ENCODE measurements at places on chromosomes 12 and 14. TPM values are rescaled to one million over a fixed set of nuclear protein-coding genes. Genes with fewer than 3 reads are reported as not detected.

GRCh38 chr14:31013841-31014240 is 11.6 kb upstream of the AP4S1 start:
- no peak for DNase-seq

DNA sequence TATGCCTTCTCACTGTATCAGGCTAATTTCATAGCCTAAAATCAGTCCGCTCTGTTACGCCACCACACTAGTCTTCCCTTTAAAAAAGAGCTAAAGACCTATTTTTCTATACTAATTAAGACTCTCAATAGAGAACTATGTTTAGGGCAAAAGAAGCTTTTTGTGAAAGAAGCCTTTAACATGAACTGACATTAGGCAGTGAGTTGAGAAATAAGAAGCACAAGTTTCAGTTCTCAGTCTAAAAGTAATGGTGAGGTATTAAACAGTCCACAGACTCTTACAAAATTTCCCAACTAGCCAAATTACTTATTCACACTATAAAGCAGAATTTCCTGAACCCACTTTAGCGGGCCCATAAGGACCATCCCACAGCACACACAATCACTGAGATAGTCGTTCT is 93.7 kb downstream of the SOX5 start:
- no peak for DNase-seq

DNA sequence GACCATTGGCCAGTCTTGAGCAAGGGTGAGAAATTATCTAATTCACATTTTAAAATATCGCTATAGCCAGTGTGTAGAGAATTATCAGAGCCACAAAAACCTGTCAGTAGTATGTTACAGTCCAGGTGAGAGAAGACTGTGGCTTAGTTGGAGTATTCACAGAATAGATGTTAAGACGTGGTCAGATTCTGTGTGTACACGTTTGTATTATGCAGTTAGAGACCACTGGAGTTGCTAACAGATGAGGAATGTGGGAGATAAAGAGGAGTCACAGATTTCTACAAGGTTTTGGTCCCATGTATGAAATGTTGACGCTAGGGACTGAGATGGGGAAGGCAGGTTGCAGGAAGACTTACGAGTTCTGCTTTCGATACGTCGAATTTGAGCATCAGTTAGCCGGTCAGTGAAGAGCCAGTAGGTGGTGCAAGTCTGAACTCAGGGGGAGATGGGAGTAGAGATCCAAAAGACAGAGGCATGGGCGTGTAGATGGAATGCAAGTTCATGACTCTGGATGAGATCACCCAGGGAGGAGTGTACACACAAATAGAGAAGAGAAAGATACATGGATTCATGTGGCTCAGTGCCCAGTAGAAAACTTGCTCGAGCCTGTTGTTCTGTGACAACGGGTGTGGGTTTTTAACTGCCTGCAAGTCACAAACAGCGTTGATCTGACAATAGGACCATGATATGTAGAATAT is 114.8 kb upstream of the FLRT2 start:
- peak; percentile 43 for DNase-seq

- peak; percentile 84 for DNase-seq
Observed at GRCh38 chr14:104708606-104709268, 15.3 kb upstream of the ADSS1 start.

The GLT1D1 gene
- polyA plus RNA-seq = 0.11 TPM

The ZDHHC22 gene
- polyA plus RNA-seq = not detected

The SOX5 gene
- 0.49 TPM for polyA plus RNA-seq

The FOXN4 gene
- not detected for polyA plus RNA-seq

All from heart left ventricle (tissue), 16 donors.